ENCODE measurements at places on chromosomes 5 and 9.

- DNase-seq, result no peak
Observed at GRCh38 chr5:148314187-148314586, 2.0 kb downstream of the SPINK7 start.

- DNase-seq, result no peak
Observed at GRCh38 chr9:73133921-73134407, 17.7 kb upstream of the ANXA1 start.

DNA sequence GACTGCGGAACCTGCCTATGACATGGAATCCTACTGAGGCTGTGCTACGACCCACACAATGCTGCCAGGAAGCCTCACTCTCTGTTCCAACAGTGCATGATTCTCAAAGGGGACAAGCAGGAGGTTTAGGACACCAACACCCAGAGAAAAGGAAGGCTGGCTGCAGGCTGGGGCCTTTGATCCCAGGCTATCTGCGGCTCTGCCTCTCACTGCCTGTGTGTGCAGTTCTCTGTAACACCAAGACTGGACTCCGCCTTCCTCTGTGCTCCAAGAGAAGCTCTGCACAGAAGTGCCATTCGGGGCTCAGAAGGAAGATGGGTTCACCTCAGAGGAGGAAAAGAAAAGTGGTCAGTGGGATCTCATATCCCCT is 20.5 kb downstream of the ANKH start:
- DNase-seq, result no peak

DNA sequence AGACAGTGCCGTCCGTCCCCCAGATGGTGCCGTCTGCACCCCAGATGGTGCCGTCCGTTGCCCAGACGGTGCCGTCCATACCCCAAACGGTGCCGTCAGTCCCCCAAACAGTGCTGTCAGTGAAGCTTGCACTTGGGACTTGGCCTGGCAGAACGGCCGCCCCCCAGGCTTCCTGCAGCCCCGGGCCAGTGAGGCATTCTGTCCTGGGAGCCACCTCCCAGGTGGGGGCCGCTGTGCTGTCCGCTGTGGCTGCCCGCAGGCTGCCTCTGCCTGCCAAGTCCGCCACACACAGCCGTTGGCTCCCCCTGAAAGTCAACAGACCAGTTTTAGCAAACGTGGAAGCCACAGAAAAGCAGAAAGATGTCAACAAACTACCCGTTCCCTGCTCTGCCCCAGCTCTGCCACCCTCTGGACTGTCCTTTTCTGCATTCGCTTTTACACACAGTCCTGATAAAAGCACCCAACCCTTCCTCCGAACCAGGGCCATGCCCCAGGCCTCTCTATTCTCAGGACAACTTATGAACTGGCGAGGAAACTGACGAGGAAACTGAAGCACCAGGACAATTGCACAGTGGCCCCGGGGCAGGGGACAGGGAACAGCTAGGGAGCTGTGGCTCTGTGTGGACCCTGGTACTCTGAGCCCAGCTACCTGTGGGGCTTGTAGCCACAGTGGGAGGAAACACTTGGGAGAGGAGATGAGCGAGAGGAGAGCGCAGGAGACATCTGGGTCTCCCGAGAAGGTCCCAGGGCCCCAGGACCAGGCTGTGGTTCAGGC is 39.6 kb upstream of the RXRA start:
- DNase-seq, result no peak

- DNase-seq, result no peak
Observed at GRCh38 chr9:31799953-31800609, 584.4 kb upstream of the ACO1 start.

DNA sequence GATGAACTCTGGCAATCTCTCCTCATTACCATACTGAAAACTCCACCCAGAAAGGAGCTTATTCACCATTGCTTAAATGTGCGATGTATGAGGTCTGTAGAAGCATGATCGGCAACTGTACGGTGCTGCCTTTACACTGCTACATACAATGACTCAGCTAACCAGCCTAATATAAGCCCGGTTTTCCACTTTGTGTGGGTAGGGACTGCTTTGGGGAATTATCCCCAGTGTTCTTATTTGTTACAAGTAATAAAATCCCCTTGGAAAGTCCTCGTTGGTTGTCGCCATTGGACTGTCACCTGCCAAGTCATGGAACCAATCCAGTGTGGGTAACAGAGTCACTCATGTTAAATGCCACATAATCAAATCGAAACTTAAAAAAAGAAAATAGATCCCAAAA is 23.5 kb upstream of the TENT2 start:
- no peak for DNase-seq

GRCh38 chr5:144100702-144101101 is 69.8 kb downstream of the YIPF5 start:
- no peak for DNase-seq

DNA sequence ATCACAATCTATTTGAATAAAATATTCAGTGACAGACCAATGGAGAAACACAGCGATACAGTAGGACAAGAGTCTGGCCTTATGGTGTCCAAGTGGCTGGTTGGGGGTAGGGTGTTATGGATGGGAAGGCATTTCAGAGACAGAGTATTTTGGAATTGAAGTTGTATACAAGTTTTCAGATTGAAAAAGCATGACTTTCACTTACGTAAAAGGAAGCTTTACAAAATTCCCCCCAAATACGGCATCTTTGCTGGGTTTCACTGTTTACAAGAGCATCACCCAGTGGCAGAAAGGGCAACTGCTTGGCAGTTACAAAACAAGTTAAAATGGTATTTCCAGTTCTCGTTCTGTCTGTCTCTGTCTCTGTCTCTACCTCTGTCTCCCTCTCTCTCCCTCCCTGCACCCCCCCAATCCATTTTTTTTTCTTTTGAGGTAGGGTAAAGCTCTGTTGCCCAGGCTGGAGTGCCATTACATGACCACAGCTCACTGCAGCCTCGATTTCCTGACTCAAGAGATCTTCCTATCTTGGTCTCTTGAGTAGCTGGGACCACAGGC is 86.2 kb downstream of the PTPN3 start:
- no peak for DNase-seq

Measured in spleen (tissue), 13 donors.